AG04450 (cell line): ENCODE measurements at places on chromosomes 4 and X. TPM values are rescaled to one million over a fixed set of nuclear protein-coding genes. Genes with fewer than 3 reads are reported as not detected.
A peak's percentile ranks its signal among the peaks of the same experiment; 100 is the strongest.

DNA sequence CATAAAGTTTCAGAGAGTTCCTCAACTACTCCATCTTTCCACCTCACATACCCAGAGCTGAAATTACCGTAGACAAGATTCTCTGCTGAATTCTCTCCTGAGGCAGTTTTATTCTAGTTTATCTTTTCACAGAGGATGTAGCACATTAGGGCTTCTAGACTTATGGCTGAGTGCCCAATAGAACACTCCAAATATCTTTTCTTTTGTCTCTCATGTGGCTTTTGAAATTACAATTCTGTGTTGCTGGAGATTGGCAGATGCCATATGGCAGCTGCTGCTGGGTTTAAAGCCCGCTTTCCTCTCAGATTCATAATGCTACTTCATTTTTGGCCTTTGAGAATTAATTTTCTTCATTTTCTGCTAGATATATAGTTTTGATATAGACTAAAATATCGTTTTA is 107.6 kb upstream of the BANK1 start:
- DNase-seq: no peak

DNA sequence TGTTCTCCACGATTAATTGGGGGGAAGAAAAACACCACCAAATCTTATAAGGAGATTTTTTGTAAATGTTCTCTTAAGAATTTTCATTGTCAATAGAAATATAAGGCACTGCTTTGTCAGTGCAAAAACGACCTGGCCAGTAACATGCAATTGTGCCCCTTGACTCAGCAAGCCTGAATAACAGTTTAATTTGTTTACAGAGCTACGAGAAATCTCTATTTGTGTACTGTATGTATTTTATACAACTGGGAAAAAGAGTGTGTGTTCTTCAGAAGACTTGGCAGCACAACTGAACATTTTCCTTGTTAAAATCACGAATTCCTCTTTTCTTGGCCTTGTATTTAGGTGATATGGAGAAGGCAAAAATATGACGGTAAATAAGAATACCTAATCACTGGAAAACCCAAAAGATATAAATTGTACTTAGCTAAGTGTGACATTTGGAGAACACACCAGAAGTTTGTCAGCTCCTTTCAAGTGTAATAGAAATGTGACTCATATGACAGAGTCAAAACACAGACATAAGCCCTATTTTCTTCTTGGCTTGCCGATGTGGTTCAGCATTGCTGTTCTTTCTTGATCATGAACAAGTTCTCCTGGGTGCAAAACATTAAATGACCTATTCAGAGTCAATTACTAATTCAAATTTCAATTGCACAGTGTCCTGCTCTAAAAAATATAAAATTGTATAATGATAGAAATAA is 945.0 kb upstream of the INTU start:
- no peak for DNase-seq

- DNase-seq: no peak
Observed at GRCh38 chr4:36260731-36261130, 16.4 kb upstream of the ARAP2 start.

Gene CXCL3
- 0.43 and 0.74 TPM in 2 replicates for polyA plus RNA-seq

Gene YY2
- 1.2 and 2.0 TPM in 2 replicates for polyA plus RNA-seq

GRCh38 chr4:115515772-115516171 is 402.4 kb upstream of the NDST4 start:
- no peak for DNase-seq

DNA sequence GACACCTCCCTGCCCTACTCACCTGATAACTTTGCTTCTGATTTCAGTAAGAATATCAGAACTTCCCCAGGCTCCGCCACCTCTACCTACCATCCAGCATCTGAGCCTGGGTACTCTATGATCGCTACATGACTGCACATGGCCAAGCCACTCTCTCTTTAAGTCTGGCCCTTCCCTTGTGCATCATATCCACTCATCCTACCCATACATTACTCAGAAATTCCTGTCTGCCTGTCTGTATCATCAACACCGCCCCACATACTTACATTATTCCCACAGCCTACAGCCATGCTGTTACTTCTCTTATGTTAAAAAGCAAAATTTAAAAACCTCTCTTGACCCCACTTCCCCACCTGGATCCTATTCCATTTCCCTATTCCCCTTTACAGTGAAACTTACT is 84.7 kb downstream of the SCD5 start:
- no peak for DNase-seq

- no peak for DNase-seq
Observed at GRCh38 chrX:21698272-21698671, 40.1 kb upstream of the KLHL34 start.

Gene LGI2
- polyA plus RNA-seq: not detected in 2 replicates

- no peak for DNase-seq
Observed at GRCh38 chrX:65528705-65529340, 5.8 kb downstream of the LAS1L start.

Gene CXCL8
- polyA plus RNA-seq: 4.3 and 6.1 TPM in 2 replicates

Gene MAGEB1
- not detected in 2 replicates for polyA plus RNA-seq

DNA sequence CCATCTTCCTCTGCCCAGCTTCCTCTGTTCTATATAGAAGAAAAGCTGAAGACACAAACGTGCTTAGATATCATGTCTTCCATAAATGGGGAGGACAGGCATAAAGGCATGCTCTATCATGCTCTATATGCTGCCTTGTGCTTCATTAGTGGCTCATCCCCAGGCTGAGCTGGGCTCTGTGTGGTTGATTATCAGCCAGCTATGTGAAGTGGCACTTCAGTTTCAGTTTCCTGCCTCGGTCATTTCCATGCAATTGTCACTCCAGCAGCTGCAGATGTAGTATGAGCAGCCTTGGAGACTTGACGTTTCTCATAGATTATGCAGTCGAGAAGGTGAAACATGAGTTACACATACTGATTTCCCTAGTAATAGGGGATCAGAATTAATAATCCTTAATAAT is 106.2 kb downstream of the SYTL5 start:
- DNase-seq: no peak

Gene CD99L2
- polyA plus RNA-seq: 52.4 and 55.4 TPM in 2 replicates

Gene FOXP3
- 0.09 TPM in 1 of 2 replicates, not detected in the other for polyA plus RNA-seq

GRCh38 chr4:124872659-124873058 is 160.1 kb upstream of the ANKRD50 start:
- DNase-seq: no peak

DNA sequence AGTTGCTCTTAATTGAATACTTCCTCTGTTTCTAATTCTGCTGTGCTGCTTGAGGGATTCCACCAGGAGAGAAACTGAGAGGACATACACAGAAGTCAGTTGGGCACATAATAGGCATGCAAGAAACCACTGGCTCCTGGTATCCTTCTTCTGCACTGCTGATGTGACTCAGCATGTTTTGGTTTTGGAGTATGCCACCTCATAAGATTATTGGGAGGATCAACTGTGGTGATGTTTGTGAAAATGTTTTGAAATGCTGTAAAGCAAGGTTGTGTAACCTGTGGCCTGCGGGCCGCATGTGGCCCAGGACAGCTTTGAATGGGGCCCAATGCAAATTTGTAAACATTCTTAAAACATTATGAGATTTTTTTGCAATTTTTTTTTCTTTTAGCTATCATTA is 119.6 kb downstream of the GATB start:
- no peak for DNase-seq

Gene MAP3K15
- 0.35 and 0.38 TPM in 2 replicates for polyA plus RNA-seq

DNA sequence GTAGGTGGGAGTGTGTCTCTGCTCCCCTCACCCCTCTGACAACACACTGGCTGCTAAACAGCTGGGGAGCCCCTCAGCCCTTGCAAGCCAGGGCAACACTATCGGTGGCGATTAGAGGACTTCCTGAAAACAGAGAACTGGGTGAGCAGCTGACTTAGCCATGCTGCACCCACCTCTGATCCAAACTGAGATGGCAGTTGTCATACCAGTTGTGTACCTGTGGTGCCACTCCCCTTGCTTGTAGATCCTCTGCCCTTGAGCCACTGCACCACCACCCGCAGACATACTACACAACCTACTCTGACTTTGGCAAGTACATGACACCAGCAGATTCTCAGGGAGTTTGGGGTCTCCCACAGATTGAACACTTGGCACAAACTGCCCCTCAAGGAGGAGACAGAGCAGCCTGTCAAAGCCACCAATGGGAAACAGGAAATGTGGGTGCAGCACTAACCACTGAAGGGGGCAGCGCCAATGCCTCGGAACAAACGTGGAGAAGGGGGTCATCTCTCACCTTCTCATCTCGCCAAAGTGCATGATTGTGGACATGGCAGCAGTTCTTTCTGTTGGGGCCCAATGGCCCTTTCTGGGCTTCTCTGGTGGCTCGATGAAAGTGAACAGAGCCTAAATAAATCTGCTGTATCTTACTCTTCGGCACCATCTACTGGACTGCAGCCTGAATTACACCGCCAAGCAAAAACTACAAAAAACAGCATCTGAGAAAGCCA is 119.8 kb downstream of the NEK1 start:
- DNase-seq: no peak

GRCh38 chr4:100581337-100581736 is 63.5 kb upstream of the EMCN start:
- DNase-seq: no peak

- DNase-seq: no peak
Observed at GRCh38 chr4:36509845-36510244, 228.4 kb downstream of the DTHD1 start.

Gene ARSJ
- polyA plus RNA-seq: 43.8 and 47.9 TPM in 2 replicates

DNA sequence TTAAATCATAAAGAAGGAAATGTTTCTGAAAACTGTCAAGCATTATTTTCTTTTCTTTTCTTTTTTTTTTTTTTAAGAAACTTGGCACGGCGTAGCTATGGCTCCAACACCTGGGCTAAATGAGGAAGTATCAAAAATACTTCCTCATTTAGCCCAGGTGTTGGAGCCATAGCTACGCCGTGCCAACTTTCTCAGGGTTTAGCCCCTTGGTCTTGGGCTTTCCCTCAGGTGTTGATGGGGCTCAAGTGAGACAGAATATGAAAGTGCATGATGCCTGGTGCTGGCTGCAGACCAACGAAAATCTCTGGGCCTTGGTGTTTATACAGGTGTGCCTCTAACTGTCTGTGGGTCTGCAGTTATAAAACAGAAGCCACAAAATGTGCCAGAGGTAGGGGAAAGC is 132.7 kb downstream of the ARHGAP24 start:
- DNase-seq: no peak

DNA sequence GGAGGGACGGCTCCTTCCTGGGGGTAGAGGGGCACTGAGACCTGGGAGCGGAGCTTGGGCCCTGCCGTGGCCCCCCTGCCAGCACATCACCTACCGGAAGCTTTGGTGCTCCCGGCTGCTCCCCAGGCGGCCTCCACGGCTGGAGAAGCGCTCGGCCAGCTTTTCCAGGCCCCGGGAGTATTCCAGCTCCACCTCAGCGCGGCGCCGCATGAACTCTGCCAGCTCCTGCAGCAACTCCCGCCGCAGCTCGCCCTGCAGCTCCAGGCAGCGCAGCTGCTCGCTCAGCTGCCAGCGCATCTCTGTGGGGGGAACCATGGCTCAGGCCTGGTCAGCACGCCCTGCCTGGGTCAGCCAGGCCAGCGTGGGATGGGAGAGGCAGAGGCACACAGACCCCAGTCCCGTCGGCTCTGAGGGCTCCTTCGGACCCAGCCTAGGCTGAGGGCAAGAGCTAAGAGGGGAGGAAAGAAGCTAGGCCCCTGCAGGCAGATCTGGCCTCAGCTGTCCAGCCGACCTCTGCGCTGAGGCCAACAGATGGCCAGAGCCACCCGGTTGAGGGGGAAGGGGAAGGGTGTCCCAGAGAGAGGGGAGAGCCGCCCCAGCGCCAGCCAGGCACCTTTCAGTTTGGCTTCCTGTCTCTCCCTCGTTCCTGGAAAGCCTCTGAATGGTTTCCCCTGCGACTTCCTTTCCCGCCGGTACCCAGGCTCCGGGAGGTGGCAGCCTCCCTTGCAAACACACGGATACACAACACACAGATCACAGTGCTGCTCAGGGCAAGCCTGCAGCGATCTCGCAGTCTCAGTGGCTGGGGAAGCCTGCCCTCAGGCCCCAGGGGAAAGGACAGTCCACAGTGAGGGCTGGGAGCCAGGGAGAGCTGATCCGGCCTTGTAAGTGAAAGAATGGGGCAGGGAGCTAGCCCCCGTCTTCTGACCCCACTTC is 4.3 kb downstream of the ARHGAP4 start:
- DNase-seq: no peak

Gene MTCP1
- polyA plus RNA-seq: 10.5 and 17.4 TPM in 2 replicates

DNA sequence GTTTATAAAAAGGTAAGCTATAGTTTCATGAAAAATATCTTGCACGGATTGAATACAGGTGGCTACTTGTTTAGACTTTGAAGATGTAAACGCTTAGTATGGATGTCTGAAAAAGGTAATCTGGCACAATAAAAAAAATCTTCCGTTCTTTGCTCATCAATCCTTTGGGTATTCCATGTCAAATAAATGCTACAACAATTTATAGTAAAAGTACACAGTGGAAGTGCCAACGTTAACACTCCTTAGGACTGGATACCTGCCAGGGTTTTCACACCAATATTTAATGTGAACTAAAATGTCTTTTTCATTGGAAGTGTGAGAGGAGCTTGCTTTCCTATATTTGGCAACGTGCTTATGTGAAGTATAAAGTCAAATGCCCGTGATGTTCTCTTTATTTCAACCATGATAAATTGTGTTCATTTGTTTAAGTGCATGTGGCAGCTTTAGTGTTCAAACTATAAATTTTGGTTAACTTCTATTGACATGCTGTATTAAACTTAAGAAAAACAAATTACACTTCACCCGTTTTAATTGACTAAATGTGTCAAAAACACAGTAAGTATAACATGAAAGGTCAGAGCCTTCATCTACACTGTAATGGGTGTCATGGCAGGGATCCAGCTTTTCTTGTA is 121.7 kb upstream of the HAND2 start:
- DNase-seq: no peak

- no peak for DNase-seq
Observed at GRCh38 chr4:69075061-69075792, 21.0 kb upstream of the UGT2B7 start.

DNA sequence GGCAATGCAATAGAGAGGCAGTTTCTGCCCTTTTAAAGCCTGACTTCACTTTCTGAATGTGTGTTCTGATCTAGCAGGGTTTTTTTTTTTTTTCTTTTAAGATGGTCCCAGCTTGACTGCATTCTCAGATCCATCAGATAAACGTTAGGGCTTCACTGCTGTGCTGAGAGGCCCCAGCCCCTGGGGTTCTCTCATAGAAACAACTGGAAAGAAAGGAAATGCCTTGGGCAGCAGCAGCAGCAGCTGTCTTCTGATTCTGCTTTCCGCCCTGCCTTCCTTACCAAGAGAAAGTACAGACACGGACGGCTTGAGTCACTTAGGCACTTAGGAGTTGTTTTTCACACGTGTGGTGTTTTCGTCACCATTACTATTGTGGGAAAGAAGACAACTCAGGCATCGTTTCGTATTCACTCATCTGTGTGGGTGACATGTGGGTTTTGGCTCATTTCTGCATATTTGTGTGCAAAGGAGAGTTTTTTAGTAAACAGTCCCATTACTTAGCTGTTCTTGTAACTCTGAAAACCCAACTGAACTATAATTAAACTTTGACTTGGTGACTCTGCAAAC is 172.0 kb downstream of the PTTG2 start:
- peak; percentile 79 for DNase-seq

DNA sequence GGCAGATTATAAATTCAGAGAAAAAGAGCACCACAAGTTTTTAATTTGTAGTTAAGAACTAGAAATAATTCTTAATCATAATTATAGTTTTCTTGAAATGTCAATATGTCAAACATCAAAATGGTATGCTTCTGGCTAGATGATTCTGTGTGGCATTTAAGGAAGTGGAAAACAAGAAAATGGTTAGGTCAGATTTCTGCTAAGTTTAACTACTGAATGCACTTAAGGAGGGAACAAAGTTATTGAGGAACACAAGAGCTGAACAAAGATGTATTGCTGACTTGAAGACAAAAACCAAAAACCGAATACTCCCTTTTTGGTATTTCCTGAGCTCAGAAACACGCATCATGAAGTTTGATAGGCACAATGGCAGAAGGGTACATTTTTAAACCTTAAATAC is 58.7 kb upstream of the GPR34 start:
- DNase-seq: no peak

GRCh38 chr4:143763587-143763986 is 63.1 kb upstream of the FREM3 start:
- no peak for DNase-seq

- DNase-seq: peak; percentile 61
Observed at GRCh38 chr4:176302283-176303275, 17.2 kb upstream of the SPCS3 start.
